ENCODE measurements at places on chromosomes 3 and 15.

DNA sequence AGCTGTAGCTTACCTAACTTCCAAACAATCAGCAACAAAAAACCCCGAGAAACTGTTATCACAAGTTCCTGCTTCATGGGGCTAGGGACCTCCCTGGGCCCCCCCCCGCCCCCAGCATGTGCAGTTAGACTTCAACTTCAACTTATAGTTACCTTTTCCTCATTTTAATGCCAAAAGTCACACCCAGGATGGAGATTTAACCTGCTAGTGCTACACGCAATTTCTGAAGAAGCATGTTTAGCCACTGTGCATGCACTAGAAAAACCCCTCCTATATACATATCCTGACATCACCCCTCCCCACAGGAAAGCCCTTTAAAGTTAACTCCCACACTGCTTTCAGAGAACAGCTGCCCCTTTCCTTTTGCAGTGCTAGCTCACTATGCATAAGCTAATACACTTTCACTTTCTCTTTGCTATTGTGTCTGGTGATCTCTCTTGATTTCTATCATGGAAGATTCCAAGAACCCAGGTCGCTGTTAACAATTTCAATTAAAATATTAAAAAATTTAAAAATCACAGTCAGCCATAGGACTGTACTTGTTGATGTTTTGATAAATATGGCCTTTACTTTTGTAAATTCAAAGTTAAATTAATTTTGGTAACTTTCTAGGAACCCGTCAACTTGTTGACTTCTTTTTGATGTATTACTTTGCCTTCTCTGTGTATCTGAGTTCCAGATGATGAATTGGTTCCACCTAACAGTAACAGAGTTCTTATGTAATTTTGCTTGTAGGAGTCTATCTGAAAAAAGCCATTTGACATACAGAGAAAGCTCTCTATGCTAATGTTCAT lies 75.2 kb upstream of the ACAD9 start:
- peak; percentile 78 for DNase-seq

DNA sequence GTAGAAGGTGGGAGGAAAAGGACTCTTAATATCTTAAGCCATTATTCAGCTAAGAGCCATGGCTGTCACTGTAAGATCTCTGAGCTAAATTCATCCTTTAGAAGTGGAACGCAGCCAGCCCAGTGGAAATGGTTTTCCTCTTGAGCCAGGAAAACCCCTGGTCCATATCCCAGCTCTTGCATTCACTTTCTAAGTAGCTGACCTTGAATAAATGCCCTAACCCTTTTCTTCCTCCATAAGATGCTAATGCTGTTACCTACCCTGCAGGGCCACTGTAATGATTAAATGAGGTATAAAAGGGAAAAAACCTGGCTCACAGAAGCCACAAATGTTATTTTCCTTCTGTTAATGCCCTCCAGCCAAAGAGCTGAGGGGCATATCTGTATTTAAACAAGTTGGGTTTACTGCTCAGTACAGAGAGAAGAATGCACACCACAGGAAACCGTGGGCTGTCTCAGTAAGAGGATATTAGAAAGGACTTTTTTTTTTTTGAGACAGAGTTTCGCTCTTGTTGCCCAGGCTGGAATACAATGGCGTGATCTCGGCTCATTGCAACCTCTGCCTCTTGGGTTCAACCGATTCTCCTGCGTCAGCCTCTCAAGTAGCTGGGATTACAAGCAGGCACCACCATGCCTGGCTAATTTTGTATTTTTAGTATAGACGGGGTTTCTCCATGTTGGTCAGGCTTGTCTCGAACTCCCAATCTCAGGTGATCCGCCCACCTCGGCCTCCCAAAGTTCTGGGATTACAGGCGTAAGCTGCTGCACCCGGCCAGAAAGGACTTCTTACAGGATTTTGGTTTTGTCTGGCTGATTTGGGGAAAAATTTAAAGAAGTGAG lies 6.8 kb downstream of the UBL7 start:
- no peak for DNase-seq

GRCh38 chr3:37955918-37956707 lies 34.5 kb upstream of the VILL start:
- no peak for DNase-seq

DNA sequence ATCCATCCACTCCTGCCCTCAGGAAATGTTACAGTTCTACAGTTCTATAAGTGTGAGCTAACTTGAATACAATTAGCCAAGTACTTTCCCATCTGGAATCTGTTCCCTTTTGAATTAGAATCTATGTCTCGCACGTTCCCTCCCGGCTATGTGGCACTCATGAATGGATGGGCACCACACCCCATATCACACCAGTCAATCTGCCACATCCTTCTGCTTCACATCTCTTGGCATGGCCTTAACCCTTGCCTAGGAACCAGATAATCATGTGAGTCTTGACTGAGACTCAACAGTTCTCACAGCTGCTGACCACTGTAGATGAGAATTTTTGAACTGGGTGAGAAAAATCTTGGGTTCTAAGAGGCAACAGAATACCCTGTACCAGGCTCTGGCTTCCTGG lies 180.2 kb downstream of the TNIK start:
- DNase-seq, result peak; percentile 51

GRCh38 chr3:27312044-27312668 lies 57.0 kb downstream of the NEK10 start:
- DNase-seq, result peak; percentile 84

DNA sequence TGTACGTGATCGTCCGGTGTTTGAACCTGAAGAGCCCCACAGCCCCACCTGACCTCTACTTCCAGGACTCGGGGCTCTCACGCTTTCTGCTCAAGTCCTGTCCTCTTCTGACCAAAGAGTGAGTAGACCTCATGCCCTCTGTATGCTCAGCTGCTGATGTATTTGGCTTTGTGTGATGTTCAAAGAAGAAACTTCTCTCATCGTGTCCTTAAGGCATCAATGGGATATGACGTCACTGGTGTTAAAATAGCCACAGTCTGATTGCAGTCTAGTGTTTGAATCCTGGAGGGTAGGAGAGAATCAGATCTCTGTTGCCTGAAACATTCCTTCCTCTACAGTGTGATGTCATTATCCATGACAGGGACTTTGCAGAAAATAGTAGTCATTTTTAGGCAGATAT lies 28.1 kb downstream of the ABHD2 start:
- no peak for DNase-seq

GRCh38 chr3:39322936-39323335 lies 6.6 kb upstream of the CCR8 start:
- peak; percentile 23 for DNase-seq

Measured in hematopoietic multipotent progenitor cell treated with erythropoietin and hydrocortisone succinate and interleukin-3 and kit ligand, for 6 days (in vitro differentiated cells).